B cell (primary cell): ENCODE measurements at places on chromosomes 6 and 20. TPM values are rescaled to one million over a fixed set of nuclear protein-coding genes. Genes with fewer than 3 reads are reported as not detected.

Gene BACH2
- total RNA-seq: 235 and 254 TPM in 2 replicates

Gene CCM2L
- not detected in 2 replicates for total RNA-seq

Gene EYS
- not detected in 2 replicates for total RNA-seq

Gene NKAPL
- total RNA-seq: 0.52 and 0.66 TPM in 2 replicates

Gene FAM209B
- total RNA-seq: 1.9 and 2.2 TPM in 2 replicates

Gene SPAG4
- total RNA-seq: 4.7 and 5.7 TPM in 2 replicates

Gene ELOVL4
- total RNA-seq: 0.10 TPM in 1 of 2 replicates, not detected in the other

Gene GZF1
- total RNA-seq: 12.5 and 21.3 TPM in 2 replicates

Gene MEI4
- total RNA-seq: not detected in 2 replicates

Gene GUCA1A
- total RNA-seq: not detected in 2 replicates

Gene DEFB124
- not detected in 2 replicates for total RNA-seq

Gene COL9A3
- 96.3 and 98.6 TPM in 2 replicates for total RNA-seq

Gene CLVS2
- not detected in 2 replicates for total RNA-seq

Gene SDCBP2
- total RNA-seq: 1.2 and 1.3 TPM in 2 replicates

Gene CLDN20
- not detected in 2 replicates for total RNA-seq

Gene SUN5
- not detected in 2 replicates for total RNA-seq

Gene PTCRA
- not detected in 2 replicates for total RNA-seq

Gene TRIM31
- total RNA-seq: not detected in 2 replicates

Gene ANKRD66
- total RNA-seq: not detected in 2 replicates

Gene NOL7
- 48.6 and 58.3 TPM in 2 replicates for total RNA-seq

Gene EEF1A2
- 1.8 and 2.2 TPM in 2 replicates for total RNA-seq

Gene PKIG
- total RNA-seq: 117 and 128 TPM in 2 replicates

Gene MEP1A
- total RNA-seq: not detected in 2 replicates

Gene TAF11
- 28.5 and 32.5 TPM in 2 replicates for total RNA-seq

Gene PGM3
- total RNA-seq: 24.5 and 35.3 TPM in 2 replicates

Gene GFOD1
- total RNA-seq: 42.4 and 44.6 TPM in 2 replicates

Gene C20orf202
- total RNA-seq: not detected in 2 replicates

Gene NKX2-4
- not detected in 2 replicates for total RNA-seq

Gene CASS4
- total RNA-seq: 0.42 and 0.53 TPM in 2 replicates

Gene SRMS
- 0.17 and 0.27 TPM in 2 replicates for total RNA-seq

Gene SNAP25
- not detected in 2 replicates for total RNA-seq

Gene GPSM3
- total RNA-seq: 184 and 194 TPM in 2 replicates

Gene CD93
- total RNA-seq: 0.10 and 0.12 TPM in 2 replicates

Gene TAAR1
- not detected in 2 replicates for total RNA-seq

Gene SMIM8
- total RNA-seq: 18.7 and 19.1 TPM in 2 replicates

Gene LPA
- total RNA-seq: not detected in 2 replicates

Gene NR2E1
- not detected in 2 replicates for total RNA-seq

Gene C4A
- 10.5 and 11.1 TPM in 2 replicates for total RNA-seq

Gene PTPRT
- not detected in 2 replicates for total RNA-seq

Gene ZSCAN12
- 14.8 and 15.6 TPM in 2 replicates for total RNA-seq

Gene CLPSL2
- total RNA-seq: not detected in 2 replicates

Gene ESF1
- total RNA-seq: 13.8 and 13.9 TPM in 2 replicates

Gene HAO1
- total RNA-seq: not detected in 2 replicates

Gene MRAP2
- total RNA-seq: not detected in 2 replicates

Gene RAE1
- 32.6 and 36.4 TPM in 2 replicates for total RNA-seq

Gene BCL2L1
- total RNA-seq: 27.6 and 33.0 TPM in 2 replicates

Gene AAR2
- 21.3 and 22.0 TPM in 2 replicates for total RNA-seq

Gene PDSS2
- 16.9 and 18.3 TPM in 2 replicates for total RNA-seq

Gene SLC32A1
- not detected in 2 replicates for total RNA-seq

Gene OVOL2
- total RNA-seq: not detected in 2 replicates

Gene PSORS1C2
- total RNA-seq: not detected in 2 replicates

Gene LTB
- total RNA-seq: 473 and 488 TPM in 2 replicates

Gene SNAP91
- not detected in 2 replicates for total RNA-seq
